Tibial nerve (tissue), 4 donors: ENCODE measurements at places on chromosomes 2 and 18.

DNA sequence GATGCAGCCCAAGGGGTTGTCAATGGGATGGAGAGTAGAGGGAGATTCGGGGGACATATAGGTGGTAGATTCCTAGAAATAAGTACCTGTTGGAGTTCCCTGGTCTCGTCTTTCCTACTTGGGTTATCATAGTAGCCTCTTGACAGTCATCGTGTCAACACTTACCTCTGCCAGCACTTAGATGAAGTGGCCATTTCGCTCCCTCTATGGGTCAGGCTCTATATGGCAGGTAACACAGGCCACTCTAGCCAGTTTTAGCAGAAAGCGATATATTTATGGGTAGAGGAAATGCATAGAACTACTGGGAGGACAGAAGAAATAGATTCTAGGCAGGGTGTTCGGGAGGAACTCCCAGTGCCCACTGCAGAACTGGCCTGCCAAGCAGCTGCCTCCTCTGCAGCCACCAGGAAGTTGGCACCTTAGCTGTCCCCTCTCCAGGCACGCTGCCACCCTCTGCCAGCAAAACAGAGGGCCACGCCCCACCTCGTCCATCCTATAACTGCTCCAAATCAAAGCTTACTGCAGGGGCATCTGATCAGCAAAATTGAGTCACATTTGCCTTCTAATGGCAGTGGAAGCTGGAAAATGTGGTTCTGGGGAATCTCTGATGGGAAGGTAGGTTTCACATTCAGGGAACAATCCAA is 181.3 kb downstream of the INSIG2 start:
- DNase-seq: no peak

DNA sequence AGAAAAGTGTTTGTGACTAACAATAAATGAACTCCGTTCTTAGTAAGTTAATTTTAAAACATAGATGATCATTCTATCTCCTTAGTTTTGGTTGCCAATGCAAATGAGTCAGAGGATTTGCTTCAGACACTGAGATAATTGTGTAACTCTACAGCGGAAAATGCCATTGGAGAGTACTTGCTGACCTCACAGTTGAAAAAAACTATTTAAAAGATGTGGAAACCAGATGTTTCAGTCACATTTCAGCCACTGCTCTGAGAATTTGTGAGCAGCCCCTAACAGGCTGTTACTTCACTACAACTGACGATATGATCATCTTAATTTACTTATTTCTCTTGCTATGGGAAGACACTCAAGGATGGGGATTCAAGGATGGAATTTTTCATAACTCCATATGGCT is at the start of gene TNFAIP6:
Gene TNFAIP6, plus strand, starts transcription at position 234 of the 400 bp plus-strand sequence. Its CDS starts 75 bp downstream, at position 309.
- DNase-seq: no peak

- DNase-seq: no peak
These were observed 18.6 kb upstream of the PDE1A start for GRCh38 chr2:182445391-182445965.

DNA sequence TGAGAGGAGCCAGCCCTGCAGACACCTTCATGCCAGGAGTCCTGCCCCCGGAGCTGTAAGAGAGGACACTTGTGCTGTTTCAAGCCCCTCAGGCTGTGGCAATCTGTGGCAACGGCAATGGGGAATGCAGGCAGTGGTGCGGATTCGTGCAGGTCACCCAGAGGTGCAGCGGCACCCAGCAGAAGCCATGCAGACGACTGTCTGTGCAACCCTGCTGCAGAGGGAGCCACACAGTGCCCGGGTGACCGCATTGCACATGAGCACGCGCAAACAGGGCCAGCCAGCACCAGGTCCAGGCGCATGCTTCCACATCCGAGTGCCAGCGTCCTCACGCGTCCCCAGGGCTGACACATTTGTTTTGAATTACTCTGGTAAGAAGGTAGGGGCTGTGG is 84.8 kb upstream of the GPC1 start:
- no peak for DNase-seq

DNA sequence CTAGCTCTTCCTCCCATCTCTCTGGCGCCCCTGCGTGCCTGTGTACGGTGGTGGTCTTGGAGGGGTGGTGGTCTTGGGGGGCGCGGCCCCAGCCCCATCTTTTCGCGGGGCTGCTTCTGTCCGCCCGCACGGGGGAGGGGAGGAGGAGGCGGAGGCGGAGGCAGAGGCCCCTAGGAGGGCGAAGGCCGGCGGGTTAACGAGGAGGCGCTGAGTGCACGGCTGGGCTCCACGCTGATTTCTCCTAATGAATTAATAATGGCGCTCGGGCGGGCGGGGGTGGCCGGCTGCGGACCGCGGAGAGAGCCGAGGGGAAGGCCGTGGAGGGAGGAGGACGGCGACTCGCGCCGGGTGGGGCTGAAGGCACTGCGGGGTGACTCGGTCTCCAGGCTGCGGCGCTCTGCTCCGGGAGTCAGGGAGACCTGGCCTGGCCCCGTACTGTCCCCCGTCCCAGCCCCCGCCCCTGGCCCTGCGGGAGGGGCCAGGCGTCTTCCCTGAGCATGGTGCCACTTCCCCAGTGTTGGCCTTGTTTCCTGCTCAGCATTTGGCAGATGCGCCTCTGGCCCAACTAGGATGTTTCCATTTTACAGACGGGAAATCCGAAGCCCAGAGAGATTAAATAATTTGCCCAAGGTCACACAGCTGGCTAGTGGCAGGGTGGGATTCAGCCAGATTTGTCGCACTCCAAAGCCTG is 6.0 kb downstream of the GAREM2 start:
- DNase-seq: no peak

- DNase-seq: no peak
These were observed 41.3 kb downstream of the HDHD2 start for GRCh38 chr18:47108998-47109405.

GRCh38 chr18:12393998-12394397 is 13.7 kb upstream of the PRELID3A start:
- DNase-seq: no peak

DNA sequence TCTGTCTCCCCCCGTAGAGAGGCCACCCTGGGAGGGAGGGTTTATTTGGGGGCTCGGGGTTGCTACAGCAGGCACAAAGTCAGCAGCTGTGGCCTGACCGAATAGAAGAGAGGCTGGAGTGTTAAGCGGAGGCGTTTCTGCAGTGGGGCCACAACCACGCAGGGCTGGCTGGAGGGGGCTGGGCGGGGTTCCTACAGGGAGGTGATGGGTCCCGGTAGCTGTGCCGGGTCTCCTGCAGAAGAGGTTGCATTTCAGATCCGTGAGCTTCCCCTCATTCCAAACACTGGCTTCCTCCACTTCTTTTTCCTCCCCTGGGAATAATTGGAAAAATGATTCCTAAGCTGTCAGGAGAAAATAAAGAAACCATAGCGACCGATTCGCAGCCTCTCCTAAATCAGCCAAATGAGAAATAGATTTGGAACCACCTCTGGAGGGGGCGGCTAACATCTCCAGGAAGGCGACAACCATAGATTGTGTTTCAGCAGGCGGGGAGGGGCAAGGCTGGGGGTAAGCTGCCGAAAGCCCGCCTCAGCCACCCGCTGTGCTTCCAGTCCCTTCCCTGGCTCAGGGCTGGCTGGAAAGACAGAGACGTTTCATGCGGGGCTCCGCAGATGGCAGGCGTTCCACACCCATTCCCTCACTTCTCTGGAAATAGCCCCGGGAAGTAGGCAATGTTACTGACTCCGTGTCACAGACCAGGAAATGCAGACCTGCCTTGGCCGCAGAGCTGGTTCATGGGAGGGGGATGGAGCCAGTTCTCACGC is 85.6 kb upstream of the TAF1B start:
- DNase-seq: no peak

GRCh38 chr2:124610866-124611265 is 585.8 kb downstream of the CNTNAP5 start:
- no peak for DNase-seq

DNA sequence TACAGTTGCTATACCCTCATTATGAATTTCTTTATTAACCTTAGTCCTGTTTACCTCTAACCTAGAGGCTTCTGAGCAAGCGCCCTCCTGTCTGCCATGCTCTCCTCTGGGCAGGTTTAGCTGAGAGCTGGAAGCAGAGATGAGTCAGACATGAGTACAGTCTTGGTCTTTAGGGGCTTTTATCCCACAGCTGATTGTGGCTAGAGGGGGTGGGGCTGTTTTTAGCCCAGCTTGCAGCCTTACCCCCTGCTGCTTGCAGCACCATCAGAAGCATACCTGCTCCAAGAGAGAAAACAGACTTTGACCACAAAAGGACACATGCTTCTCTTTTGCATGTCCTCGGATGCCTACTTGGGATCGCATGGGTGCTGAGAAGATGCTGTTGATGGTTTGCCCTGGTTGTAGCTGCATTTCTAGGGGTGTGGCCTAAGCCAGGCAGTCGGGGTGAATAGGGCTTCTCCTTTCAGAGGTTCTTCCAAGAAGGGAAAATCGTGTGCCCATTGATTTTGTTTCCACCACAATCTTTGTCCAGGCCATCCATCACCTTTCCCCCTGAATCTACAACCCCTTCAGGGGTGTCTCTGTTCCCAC is 115.0 kb upstream of the LGALSL start:
- DNase-seq: no peak

- DNase-seq: peak; percentile 79
These were observed 59.2 kb downstream of the IL1R2 start for GRCh38 chr2:102050854-102051391.
